ENCODE measurements at places on chromosomes 3 and 15.

GRCh38 chr15:27059610-27060202 is 88.7 kb downstream of the GABRG3 start:
- DNase-seq = no peak

DNA sequence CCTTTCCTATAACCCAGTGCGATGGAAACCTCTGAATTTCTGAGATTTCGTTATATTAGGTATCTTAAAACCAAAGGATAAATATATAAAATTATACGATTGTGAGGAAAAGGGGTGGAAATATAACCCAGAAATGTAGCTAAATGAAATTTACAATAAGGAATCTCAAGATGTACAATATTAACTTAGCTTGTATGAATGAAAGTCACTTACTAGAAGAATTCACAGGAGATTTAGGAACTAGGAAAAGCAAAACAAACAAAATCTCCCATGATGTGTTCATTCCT is 159.2 kb downstream of the USP13 start:
- no peak for DNase-seq

GRCh38 chr3:70273492-70273891 is 38.9 kb downstream of the MDFIC2 start:
- DNase-seq = no peak

DNA sequence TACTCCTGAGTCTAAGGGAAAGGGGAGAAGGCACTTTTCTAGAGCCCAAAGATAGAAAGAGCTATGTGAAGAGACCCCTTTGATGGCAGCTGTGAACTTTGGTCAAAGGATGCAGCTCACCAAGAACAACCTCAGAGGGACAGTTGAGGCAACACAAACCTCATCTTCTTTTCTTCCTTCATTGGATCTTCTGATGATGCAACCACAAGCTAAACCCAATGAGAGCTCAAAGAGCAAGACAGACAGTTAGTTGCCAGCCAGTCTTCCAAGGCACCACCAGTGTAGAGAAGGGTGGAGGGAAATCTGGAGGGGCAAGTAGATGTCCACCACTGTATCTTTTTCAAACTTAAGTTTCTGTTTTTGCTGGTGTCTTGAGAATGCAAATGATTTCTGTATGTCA is 10.4 kb upstream of the MNS1 start:
- no peak for DNase-seq

DNA sequence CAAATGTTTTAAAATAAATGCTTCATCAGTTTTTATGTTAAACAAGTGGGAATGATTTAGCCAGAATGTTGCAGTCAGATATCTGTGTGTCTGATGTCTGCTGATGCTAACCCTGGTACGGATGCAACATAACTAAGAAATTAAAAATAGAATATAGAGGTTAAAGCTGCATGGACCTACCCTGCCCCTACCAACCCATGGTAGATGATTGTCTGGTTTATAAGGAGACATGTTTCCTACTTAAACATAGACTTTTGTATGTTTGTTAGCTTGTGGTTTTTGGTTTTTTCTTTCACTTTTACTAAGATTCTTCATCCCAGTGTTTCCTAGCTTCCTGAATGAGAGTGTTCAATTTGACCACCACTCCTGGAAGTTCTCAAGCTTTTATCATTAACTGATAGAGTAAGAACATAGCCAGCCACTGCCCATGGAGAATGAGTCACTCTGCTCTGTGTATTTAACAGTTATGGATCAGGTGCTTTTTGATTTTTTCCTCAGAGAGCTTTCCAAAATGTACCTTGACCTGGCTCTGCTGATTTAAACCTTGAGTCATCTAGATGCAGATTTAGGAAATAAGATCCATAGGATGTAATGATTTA is 70.7 kb upstream of the VEPH1 start:
- no peak for DNase-seq

GRCh38 chr3:25663869-25664811 is 567 bp downstream of the TOP2B start:
- DNase-seq = no peak

DNA sequence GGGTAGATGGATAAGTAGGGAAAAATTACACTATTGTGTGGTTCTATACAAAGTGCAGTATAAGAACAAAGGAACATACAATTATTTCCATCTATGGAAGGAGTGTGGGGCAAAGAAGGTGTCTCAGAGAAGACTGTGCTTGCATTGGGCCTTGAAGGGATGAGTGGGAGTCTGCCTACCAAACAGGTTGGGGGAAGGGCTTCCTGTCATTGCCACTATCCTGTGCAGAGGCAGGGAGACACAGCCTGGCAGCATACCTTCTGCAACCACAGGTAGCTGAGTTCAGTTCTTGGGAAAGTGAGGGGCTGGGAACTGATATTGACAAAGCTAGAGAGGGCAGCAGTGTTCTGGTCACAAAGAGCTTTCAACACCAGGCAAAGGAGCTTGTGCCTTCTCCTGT is 3.4 kb downstream of the TIMP4 start:
- DNase-seq = no peak

GRCh38 chr3:72520690-72521308 is 327.4 kb downstream of the SHQ1 start:
- DNase-seq = no peak

- no peak for DNase-seq
Measured at GRCh38 chr3:72341920-72342319, 506.3 kb downstream of the SHQ1 start.

DNA sequence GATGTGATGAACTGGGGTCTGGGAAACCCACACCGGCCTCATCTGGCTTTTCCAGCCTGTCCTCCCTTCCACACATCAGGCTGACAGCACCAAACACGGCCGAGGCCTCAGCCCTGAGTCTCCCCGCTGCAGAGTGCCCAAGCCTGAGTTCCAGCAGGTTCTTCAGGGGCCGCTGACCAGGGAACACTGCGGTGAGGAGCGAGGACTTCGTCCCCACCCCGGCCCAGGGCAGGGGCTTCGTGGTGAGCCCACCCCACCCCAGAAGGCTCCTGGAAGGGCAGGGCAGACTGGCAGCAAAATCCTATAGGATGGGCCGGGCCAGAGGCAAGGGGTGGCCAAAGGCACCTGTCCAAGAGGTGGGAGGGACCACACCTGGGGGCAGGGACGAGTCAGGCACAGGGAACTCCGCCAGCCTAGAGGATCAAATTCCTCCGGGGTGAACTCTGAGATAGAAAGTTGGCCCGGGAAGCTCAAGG is at the start of gene SLC51A:
TSS of gene SLC51A (plus strand) at position 446 of the 476 bp plus-strand sequence. CDS start 179 bp downstream, outside the sequence.
- no peak for DNase-seq

- DNase-seq = peak; percentile 93
Measured at GRCh38 chr15:63939531-63940130, 105.9 kb upstream of the HERC1 start.

DNA sequence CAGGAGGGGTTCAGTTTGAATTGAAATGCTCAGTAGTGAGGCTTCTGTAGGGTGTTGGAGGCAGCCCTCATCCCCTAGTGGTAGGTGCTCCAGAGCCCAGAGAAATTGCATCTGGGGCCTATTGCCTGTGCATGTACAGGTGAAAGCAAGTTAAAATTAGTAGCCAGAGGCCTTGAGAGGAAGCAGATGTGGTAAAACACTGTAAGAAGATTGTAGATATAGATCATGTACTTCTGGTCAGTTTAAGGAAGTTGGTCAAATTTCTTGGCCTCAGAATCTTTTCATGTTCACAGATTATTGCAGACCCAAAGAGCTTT is 34.6 kb downstream of the IGSF10 start:
- DNase-seq = no peak

GRCh38 chr3:194136519-194137007 is 615 bp downstream of the HES1 start:
- no peak for DNase-seq

GRCh38 chr15:57220205-57220604 is 156.1 kb upstream of the CGNL1 start:
- DNase-seq = no peak

DNA sequence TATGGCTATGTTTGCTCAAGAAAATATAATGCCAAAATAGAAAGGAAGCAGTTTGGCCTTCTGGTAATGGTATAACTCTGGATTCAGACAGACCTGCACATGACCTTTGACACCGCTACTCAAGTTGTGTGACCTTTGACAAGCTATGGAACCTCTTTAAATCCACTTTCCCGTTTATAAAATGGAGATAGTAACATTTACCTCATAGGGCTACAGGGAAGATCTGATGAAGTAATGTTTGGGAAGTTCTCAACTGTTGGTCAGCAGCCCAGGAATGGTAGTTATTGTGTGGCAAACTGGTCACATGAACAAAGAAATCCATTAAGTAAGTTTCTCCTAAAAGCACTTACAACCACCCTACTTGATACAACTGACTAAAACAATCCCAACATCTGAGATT is 95.1 kb upstream of the PHLDB2 start:
- no peak for DNase-seq

Measured in dermis microvascular lymphatic vessel endothelial cell (primary cell).